CD4-positive, CD25-positive, alpha-beta regulatory T cell (primary cell): ENCODE measurements at places on chromosomes 1 and 21.

- peak; percentile 50 for DNase-seq
Measured at GRCh38 chr1:121458291-121459048, 273.7 kb downstream of the SRGAP2C start.

DNA sequence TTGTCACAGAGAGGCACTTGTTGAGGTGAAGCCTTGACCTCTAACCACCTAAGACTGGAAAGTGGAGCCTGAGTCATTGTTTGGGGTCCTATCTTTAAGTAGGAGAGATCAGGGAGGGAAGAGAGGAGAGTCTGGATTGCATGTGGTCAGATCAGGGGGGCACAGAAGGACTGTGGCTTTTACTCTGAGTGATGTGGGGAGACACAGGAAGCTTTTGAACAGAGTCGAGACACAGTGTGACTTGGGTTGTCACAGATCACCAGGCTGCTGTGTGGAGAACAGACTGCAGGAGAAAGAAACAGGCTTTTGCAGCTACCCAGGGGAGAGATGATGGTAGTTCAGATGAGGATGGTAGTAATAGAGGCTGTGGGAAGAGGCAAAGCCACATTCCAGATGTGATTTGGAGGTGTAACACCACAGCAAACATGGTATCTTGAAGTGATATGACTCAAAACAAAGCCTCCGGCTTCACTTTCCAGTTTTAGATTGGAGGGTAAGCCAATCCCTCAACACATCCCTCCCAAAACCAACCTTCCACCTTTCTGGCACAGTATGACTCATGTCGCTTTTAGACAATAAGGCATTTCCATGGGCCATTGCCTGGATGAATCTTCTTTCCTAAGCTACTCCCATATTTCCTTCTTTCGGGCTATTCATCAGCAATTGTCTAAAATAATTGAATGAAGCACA lies 125.8 kb upstream of the SLC44A3 start:
- no peak for DNase-seq

DNA sequence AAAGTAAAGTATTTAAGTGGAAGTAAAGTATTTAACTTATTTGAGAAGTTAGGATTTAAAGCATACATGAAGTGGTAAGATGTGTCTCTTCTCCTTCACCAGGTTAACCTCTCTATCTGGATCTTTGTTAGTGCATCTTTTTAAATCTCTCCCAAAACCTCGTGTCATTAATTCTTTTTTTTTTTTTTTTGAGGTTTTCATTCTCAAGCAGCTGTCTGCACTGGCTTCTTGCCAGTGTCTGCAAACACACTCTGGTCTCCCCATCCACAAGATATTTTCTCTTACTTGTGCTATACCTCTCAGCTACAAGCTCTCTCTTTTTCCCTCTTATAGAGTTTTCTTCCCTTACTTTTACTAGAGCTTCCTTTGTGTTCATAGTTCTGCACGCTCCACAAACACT lies 49.0 kb downstream of the CLDN17 start:
- DNase-seq, result no peak

DNA sequence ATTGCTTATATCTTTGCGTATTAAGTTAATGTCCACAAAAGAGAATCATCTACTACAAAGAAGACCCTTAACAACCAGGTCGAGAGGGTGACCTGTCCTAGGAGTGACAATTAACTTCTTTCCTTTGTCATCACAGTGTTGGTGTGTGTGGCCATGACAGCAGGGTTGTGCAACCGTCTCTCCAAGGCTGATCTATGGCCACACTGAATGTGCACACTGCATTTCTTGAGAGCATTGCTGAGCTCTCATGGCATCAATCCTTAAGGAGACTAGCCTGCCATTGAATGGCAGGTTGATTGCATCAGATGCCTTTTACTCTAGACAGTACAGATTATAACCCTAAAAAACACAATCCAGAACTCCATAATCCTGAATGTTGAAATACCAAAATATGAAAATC lies 86.5 kb upstream of the OLFM3 start:
- DNase-seq, result no peak

- DNase-seq, result no peak
Measured at GRCh38 chr1:2100780-2101108, 50.5 kb downstream of the PRKCZ start.

- no peak for DNase-seq
Measured at GRCh38 chr1:86848654-86849053, 65.3 kb downstream of the SELENOF start.

DNA sequence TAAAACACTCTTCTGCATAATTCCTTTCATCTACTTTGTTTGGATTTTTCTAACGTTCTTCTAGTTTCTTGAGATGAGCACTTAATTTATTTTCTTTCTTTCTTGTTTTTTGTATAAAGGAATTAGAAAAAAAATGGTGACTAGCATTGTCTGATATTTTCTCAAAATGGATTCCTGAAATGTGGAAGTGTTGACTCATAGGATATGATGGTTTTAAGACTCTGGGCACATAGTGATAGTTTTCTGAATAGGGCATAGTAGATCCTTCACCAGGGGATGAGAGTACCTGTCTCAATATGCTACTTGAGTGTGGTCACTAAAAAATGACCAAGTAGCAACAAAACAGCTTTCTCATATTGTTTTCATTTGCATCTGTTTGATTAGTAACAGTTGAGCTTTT lies 100.9 kb downstream of the PEX14 start:
- no peak for DNase-seq

- no peak for DNase-seq
Measured at GRCh38 chr1:32334274-32334861, 1.7 kb downstream of the MARCKSL1 start.

GRCh38 chr1:39183503-39184353 lies 20.8 kb upstream of the MACF1 start:
- DNase-seq, result peak; percentile 83

GRCh38 chr1:51833700-51834099 lies 44.8 kb downstream of the NRDC start:
- no peak for DNase-seq

DNA sequence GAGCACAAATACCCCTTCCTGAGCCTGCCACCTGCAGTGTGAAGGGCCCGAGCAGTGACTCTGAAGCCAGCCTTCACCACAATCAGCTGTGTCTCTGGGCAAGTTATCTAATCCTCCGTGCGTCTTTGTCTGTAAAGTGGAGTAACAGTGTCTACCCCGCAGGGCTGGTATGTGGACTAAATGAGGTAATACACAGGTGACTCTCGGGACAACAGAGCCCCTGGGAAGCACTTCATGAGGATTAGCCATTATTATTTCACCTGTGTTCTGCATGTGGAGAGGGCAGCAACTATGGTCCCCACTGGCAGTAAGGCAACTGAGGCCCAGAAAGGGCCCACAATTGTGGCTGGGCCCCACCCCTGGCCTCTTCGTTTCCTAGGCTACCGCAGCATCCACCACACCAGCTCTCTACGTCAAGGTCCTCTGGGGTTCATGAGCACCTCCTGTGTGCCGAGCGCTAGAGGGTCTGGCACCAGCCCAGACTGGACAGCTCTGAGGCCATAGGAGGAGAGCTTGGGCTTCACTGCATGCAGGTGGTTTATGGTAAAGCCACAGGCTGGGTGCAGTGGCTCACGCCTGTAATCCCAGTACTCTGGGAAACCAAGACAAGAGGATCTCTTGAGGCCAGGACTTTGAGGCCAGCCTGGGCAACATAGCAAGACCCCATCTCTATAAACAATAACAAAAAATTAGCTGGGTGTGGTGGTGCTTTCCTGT lies 41.3 kb upstream of the LRP8 start:
- DNase-seq, result no peak

GRCh38 chr1:179031855-179032513 lies 6.3 kb downstream of the FAM20B start:
- no peak for DNase-seq

- no peak for DNase-seq
Measured at GRCh38 chr1:54781023-54781723, 16.9 kb upstream of the PARS2 start.

GRCh38 chr21:45768740-45769048 lies 125.2 kb downstream of the PCBP3 start:
- no peak for DNase-seq

DNA sequence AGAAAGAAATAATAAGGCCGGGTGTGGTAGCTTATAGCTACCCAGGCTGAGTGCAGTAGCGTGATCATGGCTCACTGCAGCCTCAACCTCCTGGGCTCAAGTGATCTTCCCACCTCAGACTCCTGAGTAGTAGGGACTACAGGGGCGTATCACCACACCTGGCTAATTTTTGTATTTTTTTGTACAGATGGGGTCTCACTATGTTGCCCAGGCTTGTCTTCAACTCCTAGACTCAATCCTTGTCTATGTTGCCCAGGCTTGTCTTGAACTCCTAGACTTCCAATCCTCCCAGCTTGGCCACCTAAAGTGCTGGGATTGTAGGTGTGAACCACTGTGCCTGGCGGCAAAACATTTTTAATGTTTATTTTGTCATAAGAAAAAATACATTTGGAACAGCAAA lies 30.5 kb downstream of the MIXL1 start:
- DNase-seq, result no peak

DNA sequence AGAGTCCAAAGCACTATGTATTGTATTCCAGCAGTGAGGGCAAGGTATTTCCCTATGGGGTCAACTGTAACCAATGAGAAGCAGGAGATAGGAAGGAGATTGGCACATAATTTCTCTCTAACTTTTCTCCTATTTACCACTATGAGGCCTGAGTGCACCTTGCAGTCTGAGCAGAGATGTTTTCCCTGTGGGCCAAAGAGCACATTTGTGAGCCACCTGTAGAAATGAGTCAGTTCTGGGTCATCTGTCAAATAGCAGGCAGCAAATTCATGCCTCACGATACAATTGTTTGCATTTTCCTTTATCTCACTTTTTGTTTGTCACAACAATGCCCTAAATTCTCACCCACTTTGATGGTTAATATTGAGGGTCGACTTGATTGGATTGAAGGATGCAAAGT lies 547.2 kb upstream of the NCAM2 start:
- no peak for DNase-seq

GRCh38 chr1:221558396-221558795 lies 183.5 kb downstream of the DUSP10 start:
- DNase-seq, result no peak

GRCh38 chr1:98690576-98690975 lies 29.1 kb downstream of the SNX7 start:
- no peak for DNase-seq

DNA sequence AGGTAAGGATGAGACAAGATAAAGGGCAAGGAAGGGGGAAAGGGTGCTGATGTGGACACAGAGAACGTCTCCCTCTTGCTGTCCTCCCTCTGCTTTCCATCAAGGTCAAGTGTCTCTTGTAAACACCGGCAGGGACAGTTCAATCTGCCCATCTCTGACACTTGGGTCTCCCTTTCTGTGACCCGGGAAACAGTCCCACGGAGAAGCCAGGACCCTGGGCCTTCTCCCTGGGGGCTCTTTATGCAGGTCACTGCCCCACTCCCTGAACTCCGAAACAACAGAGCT lies 254.3 kb downstream of the LTN1 start:
- no peak for DNase-seq

GRCh38 chr1:59110271-59110670 lies 186.6 kb upstream of the FGGY start:
- DNase-seq, result no peak

DNA sequence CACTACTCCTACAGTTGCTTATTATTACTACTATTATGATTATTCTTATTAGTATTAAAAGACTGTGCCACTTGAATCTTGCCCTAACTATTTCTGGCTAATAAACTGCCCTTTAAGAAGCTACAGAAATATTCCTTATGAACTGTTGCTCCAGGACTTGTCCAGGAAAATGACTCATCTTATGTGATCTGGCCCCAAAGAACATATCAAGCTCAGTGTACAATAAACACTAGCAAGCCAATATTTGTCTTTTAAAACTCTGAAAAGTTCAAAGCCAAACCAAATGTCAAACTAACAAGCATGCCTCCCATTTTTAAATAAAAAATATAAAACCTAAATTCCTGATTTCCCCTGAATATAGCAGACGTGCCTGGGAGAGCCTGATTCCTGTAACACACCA lies 88.7 kb upstream of the SIM2 start:
- DNase-seq, result no peak

GRCh38 chr1:36321119-36321951 lies 2.1 kb downstream of the EVA1B start:
- DNase-seq, result no peak

GRCh38 chr1:150017206-150017750 lies 6.8 kb upstream of the OTUD7B start:
- no peak for DNase-seq

- DNase-seq, result no peak
Measured at GRCh38 chr1:41545996-41546832, 61.7 kb upstream of the EDN2 start.

- DNase-seq, result no peak
Measured at GRCh38 chr1:210662291-210663050, 333.8 kb downstream of the HHAT start.

DNA sequence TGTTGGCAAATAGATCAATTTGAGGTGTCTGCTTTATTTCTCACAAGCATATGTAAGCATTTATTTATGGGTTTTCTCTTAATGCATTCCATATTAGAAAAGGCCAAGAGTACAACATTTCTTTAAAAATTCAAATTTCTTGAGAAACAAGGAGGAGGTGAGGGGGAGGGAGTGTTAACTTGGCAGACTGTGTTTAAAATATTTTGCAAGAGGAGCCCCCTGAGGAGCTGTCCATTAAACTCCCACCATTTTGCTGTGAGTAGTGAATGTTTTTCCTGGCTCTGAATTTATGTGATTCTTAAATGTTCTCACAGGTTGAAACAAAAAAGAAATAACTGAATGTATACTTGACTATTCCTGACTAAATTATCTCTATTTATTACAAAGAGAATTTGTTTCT lies 363.8 kb downstream of the PTPRC start:
- DNase-seq, result no peak

- DNase-seq, result no peak
Measured at GRCh38 chr1:160639652-160640051, 7.2 kb downstream of the SLAMF1 start.

GRCh38 chr1:61851849-61852669 lies 109.8 kb downstream of the PATJ start:
- DNase-seq, result peak; percentile 72

GRCh38 chr1:162908780-162909179 lies 47.8 kb upstream of the CCDC190 start:
- DNase-seq, result no peak

- DNase-seq, result no peak
Measured at GRCh38 chr21:43283136-43283924, 114.5 kb downstream of the CRYAA start.
